NCI-H774 (cell line): ENCODE measurements at places on chromosomes 12 and 14.

- DNase-seq: no peak
Observed at GRCh38 chr14:95233702-95234241, 76.4 kb upstream of the DICER1 start.

DNA sequence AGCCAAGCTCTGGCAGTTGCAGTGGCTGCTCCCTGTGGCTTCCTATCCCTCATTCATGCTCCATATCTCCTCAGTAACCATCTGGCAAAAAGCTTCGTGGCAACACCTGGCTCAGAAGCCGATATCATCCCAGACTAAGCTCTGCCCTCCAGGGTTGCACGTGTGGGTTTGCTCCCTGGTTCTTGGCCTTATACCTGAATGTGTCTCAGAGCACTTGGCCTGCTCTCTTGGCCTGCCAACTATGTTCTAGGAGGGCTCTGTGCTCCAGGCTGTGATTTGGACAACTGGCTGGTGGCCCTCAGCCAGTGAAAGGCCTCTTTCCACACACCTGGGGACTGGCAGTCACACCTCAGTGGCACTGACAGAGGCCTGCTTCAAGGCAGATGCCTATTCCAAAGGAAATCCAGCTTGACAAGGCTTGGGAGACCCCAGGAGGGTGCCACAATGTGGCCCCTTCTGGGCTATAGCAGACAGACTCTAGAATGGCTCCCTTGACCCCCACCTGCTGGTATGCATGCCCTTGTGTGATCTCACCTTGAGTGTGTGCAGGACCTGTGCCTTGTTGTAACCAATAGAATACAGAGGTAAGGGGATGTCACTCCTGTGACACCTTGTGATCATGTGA lies 10.5 kb downstream of the PLD4 start:
- DNase-seq: no peak

DNA sequence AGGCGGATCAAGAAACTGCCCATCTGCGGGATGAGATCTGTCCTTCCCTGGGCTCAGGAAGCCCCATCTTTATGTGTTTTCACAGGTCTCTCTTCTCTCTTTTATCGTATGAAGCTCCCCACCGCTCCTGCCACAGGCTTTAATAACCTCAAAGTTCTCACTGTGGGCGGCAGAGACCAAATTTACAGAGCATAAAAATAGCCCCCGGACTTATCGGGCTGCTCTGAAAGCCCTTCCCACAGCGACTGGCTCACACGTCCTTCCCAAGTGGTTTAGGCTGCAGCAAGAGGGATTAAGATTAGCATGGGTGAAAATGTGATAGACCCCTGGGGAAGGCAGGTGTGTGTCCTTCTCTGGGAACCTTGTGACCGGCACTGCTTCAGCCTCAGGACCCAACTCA lies 47.8 kb downstream of the TESC start:
- DNase-seq: no peak

- DNase-seq: no peak
Observed at GRCh38 chr14:74946659-74947281, 8.6 kb downstream of the PGF start.

DNA sequence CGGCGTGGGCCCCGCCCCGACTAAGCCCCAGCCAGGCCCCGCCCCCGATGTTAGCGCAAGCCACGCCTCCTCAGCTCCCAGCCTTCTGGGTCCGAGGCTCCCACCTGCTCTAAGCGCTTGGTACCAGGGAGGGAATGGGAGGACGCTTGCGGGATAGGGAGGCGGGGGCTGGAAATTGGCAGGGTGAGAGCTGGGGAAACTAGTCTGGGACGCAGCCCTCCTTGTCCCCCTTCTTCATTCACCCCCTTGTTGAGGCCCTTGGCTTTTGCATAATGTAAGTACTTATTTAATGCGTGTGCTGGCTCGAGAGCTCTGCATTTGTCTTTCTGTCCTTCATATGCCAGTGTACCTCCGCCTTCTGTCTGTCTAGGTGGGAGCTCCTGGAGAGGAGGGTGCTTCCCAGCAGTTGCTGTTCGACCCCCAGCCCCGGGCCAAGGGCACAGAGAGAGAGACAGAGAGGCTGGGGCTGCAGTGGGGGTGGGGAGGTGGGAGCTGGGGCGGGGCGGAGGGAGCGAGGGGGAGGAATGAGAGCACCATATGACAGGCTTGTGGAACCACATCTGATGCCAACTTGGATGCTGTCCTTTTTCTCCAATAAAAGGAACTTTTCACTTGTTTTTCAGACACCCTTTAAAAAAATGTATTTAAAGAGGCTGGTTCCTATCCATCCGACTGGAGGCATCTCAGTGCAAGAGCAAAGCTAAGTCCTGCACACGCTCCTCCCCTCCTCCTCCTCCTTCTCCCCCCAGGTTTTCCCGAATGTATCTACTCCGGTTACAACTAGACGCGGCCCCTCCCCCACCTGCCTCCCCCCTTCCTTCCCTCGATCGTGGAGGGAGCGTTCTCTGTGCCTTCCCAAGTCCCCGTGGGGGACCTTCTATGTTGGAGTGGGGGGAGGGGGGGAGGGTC lies 25.6 kb upstream of the MAP1LC3B2 start:
- peak; percentile 80 for DNase-seq

GRCh38 chr12:70042675-70043074 lies 200.6 kb upstream of the CNOT2 start:
- no peak for DNase-seq

DNA sequence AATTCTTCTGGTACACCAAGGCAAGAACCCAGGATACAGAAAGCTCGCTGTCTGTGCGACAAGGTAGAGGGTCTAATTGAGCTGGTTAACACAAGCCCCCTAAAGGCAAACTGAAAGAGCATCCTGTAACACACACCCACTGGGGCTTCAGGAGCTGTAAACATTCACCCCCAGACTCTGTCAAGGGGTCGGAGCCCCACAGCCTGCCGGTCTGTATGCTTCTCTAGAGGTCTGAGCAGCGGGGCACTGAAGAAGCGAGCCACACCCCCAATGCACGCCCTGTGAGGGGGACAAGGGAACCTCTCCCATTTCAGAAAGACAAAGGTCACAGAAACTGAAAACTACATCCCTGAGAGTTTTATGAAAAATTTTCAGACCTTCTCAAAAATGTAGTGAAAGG lies 1.3 kb upstream of the IPO8 start:
- DNase-seq: no peak

GRCh38 chr12:133203344-133204263 lies 22.3 kb downstream of the ZNF268 start:
- DNase-seq: no peak

GRCh38 chr12:121250359-121250758 lies 40.4 kb downstream of the P2RX4 start:
- no peak for DNase-seq
